ENCODE measurements at places on chromosomes 11 and 22.

GRCh38 chr11:8756201-8756600 is 73.6 kb downstream of the RPL27A start:
- DNase-seq, result no peak

DNA sequence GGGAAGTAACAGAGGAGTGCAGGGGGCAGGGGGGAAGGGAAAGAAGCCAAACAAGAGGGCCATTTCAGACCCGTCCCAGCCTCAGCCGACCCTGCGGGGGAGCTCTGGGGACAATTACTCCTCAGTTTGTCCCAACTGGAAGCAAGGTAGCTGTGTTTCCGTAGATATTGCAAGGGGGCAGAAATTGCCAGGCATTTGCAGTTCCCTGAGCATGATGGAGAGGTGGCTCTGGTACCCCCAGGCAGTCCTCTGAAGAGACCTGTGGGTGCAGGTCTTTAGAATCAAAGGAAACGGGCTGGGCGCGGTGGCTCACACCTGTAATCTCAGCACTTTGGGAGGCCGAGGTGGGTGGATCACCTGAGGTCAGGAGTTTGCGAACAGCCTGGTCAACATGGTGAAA is 13.8 kb upstream of the JAM3 start:
- no peak for DNase-seq

- no peak for DNase-seq
These were observed 74.3 kb downstream of the CECR2 start for GRCh38 chr22:17443405-17444203.

DNA sequence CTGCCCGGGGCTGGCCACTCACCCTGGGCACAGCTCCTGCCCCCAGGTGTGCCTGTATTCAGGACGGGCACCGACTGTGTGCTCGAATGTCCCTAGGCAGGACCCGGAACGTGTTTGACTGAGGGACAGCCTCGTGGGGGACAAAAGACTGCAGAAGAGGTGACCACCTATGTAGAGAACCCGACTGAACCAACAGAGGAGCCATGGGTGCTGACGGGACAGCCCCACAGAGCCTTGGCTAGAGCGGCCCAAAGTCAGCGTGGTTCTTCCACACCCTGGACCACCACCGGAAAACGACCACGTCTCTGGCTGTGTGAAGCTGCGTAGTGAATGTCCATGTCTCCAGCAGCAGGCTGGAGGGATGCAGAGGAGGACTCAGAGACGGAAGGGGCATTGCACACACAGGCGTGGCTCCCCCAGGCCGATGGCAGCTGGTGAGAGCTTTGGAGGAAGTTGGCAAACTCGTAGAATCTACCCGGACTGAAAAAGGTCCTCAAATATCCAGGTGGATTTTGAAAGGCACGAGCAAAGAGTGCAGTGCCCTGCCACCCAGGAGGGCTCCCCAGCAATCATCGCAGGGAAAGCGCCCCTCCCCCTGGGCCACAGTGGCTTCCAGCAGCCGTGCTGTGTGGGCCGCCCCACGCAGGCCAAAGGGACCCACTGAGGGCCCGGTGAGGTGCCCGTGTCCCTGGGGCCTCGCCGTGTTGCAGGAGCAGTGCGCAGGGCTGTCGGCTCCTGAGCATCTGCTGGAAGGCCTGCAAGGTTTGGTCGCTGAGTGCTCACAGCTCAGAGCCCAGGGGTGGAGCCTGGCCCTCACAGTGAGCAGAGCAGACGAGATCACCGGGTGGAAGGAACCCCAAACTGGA is 17.5 kb upstream of the MUC5B start:
- DNase-seq, result no peak

DNA sequence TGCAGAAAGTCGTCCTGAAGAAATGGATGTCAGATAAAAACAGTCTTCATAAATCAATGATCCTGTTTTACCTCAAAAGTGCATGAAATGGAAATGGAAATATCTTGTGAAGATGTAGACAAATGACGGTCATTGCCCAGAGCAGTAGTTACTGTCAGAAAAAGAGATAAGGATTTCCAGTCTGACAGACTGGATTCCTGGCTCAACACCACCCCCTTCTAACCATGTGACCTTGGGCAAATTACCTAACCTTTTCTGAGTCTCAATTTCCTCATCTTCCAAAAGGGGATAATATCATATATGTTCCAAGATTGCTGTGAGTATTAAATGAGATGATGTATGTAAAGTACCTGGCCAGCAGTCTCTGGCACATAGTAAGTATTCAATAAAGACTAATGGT is 32.9 kb upstream of the EHF start:
- DNase-seq, result no peak

- DNase-seq, result no peak
These were observed 60.6 kb upstream of the PPP6R3 start for GRCh38 chr11:68399916-68400315.

DNA sequence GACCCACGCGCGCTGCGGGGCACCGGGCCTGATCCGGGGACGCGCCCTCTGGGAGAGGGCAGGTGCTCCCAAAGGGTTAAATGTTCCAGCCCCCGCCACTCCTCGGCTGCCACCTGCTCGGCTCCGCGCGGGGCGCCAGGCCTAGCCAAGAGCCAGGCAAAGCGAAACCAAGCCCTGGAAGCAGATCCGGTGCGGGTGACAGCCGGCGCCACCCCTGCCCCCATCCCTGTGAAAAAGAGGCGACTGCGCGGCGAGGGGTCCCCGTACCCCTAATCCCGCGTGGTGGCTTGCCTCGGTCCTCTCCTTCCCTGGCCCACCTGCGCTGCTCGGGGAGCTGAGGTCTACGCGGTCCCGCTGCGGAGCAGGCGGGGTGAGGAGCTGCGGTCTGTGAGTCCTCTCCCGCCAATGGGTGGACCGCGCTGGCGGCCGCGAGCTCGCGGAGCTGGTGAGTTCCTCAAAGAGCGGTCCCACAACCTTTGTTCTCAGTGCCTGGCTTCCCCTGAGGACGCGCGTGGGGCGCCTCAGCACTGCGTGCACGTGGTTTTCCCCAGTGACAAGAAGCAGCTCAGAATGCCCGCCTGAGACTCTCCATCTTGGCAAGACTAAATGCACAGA is at the start of gene ME3:
TSS of gene ME3 (minus strand) at position 610 of the 615 bp plus-strand sequence.
- peak; percentile 66 for DNase-seq

DNA sequence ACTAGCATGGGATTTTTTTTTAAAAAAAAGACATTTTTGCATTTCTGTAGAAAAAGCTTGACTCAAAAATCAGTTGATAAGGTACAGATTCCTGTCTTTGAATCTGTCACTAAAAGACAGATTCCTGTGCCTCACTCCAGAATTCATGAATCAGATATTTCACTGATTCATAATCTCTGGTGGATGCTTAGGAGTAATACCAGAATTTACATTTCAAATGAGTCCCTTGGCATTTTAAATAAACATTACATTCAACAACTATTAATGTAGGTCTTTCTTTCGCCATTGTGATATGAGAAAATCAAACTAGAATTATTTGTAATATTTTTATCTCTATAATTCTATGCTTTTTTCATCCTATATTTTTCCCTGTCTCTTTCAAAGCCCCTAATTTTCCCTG is 128.3 kb downstream of the APIP start:
- DNase-seq, result no peak

DNA sequence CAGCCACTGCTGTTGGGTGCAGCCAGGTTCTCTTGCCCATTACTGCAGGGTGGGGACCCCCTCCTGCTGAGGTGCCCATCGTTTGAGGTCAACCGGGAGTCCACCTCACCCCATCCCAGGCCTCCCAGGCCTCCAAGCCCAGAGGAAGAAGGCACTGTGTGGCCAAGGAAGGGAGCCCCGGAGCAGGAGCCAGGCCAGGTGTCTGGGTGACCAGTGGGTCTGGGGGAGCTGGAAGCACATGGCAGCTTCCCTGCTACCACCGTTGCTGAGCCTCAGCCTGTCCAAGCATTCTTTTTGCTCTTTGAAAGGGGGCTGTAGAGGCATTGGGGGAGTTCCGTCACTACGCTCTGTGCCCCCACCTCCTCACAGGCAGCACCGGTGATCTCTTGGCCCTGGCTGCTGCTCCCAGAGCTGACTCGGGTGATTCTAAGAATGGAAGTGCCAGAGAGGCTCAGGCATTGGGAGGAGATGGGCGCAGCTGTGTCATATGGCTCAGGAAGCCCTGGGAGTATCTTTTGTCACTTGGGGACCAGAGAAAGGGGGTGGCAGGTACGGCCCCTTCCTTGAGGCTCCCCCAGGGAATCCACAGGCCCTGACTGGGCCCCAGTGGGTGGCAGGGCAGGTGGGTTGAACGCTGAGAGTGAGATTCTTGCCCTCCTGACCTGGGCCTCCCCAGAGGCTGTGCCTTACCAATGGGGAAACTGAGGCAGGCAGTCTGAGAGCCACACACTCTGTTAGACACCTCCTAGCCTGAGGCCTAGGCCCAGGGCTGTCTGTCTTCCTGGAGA is 1.9 kb downstream of the SEPTIN5 start:
- DNase-seq, result no peak

DNA sequence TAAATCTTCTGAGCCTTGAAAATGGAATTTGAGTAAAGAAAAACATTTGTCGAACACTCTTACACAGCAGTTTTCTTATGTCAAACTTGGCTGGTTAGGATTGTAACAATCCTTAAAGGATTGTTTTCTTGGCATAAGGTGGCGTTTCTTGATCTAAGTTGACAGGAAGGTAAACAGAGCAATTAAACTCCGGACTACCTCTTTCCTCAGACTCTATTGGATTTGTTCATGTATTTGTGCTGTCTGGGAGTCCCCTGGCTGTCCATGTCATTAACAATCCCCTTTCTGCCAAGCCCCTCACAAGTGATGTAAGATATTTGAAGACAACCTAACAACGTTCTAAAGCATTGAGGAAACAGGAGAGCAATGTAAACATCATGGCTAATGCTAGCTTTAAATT is 222.5 kb upstream of the SNX19 start:
- DNase-seq, result no peak

DNA sequence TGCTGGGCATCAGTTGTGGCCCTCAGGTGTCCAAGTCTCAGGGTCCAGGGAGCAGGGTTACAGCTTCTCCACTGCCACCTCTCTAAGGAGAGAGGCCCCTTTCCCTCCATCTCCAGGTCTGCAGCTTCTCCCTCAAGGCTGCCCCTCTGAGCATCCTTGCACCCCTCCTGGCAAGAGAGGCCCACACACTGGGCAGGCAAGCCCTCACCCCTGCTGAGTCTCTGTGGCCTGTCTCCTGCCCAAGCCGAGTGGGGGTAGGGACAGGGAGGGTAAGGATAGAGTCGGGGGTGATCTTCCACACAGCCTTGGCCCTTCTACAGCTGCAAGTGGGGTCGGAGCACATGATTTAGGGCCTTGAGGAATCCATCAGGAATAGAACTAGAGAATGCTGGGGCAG is 76.6 kb downstream of the ST3GAL4 start:
- no peak for DNase-seq

DNA sequence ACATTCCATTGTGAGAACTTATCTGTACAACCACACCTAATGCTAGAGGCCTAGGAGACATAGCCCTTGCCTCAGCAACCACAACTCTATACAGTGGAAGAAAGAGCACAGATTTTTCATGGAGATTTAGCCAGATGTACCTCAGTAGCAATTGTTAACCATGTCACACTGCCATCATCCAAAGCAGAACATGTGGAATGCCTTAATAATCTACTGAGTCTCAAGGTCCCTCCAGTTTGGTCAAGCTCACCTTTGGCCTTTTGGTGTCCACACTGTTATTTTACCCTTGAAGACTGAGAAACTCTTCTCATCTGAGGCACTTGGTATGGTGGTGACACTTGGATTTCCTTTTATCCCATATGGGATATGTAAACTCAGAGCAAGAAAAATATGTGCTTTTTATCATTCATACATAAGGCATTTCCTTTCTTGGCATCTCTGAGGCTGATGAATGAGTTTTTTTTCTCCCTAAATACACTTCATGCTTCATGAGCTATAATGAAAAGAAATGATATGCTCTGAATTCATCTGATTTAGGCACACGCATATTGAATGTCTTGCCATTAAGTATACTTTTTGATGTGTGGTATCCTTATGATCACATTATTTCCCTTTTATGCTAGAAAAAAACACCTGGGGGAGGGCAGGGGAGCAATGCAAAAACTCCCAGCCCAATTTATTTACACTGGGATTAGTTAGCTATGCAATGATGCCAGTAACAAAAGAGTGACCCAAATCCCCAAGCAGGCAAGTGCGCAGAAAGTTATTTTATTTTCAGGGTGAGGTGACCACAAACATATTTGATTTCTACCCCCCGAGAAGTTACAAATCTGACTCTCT is 63.3 kb upstream of the ME3 start:
- DNase-seq, result no peak

DNA sequence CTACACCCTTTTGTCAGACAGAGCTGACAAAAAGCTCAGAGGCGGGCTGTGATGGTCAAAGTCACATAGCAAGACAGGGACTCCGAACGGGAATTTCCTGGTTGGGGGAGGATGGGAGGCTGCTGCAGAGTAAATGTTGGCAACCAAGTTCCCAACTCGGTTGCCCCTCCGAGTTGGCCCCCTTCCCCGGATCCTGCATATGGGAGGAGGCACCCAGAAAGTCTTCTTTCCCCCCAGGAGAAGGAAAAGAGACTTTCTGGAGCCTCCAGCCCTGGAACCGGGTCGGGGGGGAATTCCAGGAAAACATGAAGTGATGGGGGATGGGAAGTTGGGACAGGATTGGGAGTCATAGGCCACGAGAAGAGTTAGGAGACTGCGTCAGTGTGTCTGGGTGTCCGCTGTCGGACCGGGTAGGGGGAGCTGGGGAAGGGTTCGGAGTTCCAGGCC is 614 bp downstream of the SELENOM start:
- no peak for DNase-seq

DNA sequence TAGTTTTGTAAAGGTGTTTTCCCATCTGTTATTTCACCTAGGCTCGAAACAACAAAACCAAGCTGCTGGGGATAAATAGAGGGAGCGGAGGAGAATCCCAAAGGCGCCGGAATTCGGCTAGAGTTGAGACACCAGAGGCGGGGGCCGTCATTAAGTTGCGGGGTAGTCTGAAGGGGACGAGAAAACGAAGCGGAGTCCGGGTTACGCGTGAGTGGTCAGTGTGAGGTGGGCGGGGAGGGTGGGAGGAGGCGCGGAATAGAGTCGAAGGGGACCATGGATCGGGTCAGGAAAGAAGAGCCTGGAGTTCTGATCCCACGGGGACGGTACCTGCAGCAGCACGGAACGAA is 361 bp downstream of the SRPRA start:
- no peak for DNase-seq

DNA sequence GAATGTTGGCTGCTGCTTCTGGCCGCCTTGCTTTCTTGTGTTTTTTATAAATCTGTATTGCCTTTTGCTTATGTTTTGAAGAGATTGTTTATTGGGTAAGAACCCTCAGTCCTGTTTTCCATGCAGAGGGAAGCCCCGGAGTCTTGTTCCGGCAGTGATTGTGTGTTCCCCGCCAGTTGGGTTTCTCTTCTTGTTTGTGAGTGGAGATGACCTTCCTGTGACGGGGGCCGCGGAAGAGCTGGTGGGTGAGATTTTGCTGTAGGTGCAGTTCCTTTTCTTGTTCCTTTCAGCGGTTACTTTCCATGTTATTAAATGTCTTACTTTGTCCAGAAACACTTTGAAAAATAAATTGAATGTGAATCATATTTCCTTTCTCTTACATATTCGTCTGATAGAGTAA is 8.3 kb downstream of the TBC1D22A start:
- DNase-seq, result no peak

DNA sequence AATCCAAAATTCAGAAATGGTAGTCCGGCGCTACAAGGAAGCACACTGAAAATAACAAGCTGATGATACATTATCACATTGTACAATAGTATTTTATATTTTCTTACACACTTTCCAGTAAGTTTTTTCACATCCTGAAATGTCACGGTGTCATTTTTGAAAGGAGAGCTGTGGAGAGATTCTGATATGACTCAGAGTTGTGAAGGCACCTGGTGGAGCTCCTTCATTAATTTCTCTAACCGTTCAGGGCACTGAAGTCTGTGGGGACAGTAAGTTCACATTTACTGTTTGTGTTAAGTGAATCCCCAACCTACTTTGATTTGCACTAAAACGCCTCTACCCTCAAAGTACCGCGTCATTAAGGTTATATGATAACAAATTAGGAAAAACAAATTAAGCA is 13.3 kb downstream of the LDHAL6A start:
- no peak for DNase-seq

All from ACHN (cell line).